Right atrium auricular region (tissue), 2 donors: ENCODE measurements at places on chromosomes 13 and 19.

DNA sequence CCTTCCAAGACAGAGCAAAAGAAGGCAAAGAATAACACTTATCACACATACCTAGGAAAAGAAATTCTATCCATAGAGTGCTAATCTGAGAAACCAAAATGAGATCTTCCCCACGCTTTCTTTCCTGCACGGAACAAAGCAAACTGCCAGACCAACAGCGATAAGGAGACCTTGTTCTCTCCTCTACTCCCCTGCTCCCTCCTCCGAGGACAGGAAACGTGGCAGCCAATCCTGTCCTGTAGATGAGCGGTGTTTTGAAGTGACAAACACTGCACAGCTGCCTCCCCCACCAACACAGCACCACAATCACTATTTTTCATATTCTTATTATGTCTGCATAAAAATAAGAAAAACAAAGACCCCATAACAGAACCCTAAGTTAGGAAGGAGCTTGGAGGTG is 113.9 kb upstream of the IRS2 start:
- DNase-seq, result no peak

DNA sequence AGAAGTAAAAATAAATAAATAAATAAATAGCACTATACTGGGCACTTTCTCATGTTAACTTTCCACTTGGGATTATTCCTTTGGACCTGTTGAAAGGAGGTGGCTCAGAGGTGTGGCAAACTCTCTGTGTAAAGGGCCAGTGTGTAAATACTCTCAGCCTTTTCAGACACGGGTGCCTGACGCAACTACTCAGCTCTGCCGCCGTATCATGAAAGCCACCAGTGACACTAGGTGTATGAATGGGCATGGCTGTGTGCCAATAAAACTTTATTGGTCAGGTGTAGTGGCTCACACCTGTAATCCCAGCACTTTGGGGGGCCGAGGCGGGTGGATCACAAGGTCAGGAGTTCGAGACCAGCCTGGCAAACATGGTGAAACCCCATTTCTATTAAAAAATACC is 20.1 kb upstream of the SLC39A3 start:
- no peak for DNase-seq

DNA sequence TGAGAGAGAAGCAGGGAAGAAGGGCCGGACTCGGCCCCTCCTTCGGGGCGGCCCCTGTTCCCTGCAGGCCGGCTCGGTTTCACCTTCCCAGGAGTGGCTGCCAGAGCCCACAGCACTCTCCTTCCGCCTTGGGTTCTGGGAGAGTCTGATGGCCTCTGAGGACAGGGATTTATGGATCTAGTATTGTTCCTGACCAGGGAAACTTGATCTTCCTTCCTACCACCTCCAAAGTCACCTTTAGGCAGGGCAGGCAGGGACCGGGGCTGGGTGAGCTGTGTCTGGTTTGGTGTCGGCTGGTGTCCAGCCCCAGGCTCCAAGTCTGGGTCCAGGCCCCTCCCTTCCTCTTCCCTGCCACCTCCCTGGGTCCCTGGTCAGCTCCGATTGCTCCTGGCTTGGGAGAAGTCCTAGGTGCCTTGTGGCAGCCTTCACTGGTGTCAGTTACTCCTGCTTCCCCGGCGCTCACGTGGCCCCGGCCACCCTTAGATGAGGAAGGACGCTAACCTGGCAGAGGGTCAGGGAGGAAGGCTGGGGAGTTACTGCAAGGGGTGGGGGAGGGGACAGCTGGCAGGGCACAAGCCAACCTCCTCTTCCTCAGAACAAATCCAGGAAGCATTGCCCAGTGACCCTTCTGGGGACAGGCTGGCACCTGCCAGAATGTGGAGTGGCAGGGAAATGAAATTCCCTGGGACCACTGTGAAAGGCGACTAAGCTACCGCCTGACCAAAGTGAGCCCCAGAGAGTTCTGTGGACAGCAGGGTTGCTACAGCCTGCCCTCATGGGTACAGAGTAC is 18.8 kb downstream of the RFX1 start:
- no peak for DNase-seq

DNA sequence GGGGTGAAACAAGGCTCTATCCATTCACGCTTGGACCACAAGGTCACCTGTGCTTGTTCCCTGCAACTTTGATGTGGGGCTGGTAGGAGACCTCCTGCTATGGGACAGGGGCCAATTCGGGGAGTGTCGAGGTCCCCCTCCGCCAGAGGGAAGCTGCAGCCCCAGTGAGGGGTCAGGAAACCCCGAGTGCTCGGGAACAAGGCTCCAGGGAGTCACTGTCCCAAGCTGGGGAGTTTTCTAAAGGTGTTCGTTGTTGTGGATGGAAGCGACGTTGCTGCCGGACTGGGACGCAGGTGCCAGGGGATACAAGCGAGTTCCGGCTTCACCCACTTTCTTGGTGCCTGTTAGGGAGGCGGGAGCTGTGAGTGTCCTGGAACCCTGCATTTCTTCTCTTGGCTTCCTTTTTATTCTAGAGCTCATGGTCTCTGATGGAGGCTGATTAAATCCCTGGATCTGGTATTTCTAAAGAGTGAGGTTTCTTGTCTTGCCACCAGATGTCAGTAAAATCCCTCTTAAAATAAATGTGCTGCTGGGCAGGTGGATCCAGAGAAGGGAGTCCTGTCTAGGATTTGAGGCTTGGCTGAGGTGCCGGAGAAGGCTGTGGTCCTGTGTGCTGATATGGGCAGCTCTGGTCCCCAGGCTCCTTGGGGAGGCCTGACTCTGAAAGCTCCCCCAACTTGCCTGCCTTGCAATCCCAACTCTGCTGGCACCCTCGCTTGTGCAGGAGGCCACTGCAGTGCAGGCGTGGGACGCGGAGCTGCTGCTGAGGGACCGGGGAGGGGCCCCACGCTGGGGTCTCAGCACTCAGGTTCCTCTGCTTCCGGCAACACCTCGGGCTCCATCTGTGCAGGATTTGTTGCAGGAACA is 153.9 kb downstream of the TEX29 start:
- peak; percentile 50 for DNase-seq

DNA sequence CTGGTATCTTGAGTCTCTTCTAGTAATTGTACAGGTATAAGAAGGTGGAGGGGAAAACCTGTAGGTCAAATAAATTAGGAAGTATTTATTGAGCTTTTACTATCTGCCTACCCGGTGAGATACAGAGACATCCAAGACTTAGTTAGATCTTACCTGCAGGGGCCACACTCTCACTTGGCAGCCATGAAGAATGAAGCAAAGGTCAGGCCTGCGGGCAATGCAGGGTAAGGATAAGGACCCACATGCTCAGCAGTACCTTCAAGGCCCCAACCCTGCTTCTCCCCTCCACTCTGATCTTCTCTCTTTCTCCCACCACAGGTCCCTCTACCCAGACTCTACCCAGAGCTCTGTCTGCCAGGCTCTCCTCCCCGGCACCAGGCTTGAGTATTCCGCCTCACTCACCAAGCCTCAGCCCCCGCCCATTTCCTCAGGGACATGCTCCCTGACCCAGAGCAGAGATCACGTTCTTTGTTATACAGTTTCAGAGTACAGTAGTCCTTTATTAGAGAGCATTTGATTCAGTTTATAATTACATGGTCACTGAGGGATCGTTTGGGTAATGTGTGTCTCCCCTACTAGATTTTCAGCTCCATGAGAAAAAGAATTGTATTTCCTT is 18.9 kb upstream of the CLDN10 start:
- no peak for DNase-seq
